Fibroblast of lung (primary cell): ENCODE measurements at places on chromosomes 16 and 17. TPM values are rescaled to one million over a fixed set of nuclear protein-coding genes. Genes with fewer than 3 reads are reported as not detected.
A peak's percentile ranks its signal among the peaks of the same experiment; 100 is the strongest.

CDK5RAP3 gene
- 57.1 and 58.1 TPM in 2 replicates for polyA plus RNA-seq

GRCh38 chr16:4200000-4200780, 41.7 kb downstream of the SRL start:
- peak; percentile 40 for DNase-seq

DNA sequence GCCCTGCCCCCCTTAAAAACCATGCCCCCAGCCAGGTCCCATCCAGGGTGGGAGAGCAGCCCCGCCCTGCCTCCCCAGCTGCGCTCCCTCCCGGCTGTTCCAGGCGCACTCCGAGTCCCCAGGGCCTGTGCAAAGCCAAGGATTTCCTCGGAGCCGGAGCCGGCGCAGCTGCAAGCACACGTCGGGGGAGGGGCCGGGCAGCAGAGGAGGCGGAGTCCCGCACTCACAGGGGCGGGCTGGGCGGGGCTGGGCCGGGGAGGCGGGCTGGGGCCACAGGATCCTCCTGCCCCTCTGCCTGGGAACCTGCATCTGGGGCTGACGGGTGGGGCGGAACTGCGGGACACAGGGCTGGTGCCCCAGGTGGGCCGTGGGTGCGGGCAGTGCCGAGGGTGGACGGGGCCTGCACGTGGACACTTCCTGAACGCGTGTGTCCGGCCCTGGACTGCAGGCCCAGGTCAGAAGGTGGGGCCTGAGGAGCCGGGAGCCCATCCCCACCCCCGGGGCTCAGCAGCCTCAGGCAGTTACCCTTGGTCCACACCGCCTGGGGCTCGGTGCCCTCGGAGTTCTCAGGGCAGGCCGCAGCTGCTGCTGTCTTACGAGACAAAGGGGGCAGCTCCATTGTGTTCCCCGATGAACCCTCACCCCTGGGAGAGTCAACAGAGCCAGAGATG, 24.0 kb upstream of the SSTR5 start:
- DNase-seq, result peak; percentile 17

DNA sequence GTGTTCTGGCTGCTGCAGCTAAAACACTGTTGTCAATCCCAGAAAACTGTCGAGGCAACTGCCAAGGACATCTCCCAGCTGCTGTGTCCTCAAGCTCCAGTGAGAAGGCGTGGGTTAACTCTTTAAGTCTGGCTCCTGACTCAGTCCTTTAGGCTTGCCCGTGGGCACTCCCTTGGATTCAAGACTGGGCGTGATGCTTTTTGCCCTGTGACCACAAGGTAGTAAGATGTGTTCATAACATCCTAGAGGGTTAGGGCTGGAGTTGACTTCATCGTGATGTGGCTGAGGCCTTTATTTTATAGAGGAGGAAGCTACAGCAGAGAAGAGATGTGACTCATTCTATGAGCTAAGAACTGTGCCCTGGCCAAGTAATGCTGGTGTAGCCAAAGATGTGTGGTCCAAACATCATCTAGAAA, 50.9 kb upstream of the TEKT3 start:
- DNase-seq, result peak; percentile 92

DNA sequence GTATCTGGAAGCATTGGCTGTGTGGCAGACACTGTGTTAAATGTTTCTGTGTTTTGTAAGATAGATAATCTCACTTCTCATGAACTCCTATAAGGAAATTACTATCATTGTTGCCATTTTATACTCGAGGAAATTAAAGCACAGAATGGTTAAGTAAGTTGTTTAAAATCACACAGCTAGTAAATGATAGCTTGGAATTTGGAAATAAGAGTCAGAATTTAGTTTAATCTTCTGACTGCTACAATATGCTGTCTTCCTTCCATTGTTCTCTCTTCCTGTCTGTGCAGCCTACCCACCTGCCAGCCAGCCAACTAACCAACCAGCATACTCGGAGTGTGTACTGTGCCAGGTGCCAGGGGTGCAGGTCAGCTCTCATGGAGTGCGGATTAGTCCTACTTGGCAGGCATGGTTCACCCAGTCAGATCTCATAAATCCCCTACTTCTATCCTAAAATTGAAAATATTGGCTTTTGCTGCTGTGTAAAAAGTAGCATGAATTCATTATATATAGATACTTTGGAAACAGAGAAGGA, 79.9 kb upstream of the LGALS9 start:
- no peak for DNase-seq

DNA sequence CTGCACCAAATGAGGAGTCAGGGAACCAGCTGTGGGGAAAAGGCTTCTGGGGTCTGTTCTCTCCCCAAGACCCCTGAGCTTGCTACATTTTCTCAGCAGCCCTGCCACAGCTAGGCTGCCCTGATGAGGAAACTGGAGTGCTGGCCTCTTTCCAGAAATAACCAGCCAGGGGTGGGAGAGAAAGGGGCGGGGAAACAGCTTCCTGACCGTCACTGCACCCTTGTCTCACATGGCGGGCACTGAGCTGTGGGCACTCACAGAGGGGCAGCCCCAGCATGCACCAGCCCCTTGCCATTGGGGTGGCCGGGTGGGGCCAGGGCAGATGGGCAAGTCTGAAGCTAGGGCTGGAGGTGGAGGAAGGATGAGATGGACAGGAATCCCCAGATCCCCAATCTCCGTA, 2.9 kb downstream of the SRL start:
- DNase-seq, result no peak

DNA sequence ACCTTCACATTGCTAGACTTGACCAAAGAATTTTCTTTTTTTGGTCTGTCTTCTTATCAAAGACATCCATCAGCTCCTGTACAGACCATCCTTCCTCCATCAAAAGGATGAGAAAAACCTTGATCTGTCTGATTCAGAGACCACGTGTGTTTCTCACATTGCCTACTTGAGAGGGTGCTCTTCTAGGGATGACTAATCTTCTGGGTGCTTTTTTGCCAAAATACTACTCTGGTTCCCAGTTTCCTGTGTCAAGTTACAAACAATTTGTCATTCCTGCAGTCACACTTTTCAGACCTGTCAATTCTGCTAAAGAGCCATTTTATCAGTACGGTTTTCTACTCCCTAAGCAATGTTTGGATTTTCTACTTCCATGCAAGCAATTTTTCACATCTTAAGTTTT, 492.2 kb downstream of the CDH11 start:
- DNase-seq, result peak; percentile 1

CACNG4 gene
- not detected in 2 replicates for polyA plus RNA-seq

XAF1 gene
- 3.2 and 3.5 TPM in 2 replicates for polyA plus RNA-seq

DNA sequence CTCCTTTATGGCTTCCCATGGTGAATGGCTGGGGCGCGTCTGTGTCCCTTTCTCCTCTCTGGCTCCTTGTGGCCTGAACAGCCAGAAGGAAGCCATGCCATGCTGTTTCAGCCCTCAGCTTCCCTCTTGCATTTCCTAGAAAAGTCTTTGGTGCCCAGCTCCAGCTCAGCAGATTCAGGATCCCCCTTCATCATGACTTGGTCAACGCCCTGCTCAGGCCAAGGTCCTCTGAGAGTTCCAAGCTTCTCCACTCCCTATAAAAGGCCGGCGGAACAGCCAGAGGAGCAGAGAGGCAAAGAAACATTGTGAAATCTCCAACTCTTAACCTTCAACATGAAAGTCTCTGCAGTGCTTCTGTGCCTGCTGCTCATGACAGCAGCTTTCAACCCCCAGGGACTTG, at the start of gene CCL13:
Gene CCL13 (plus strand): TSS at position 287 of the 400 bp plus-strand sequence. CDS start 47 bp downstream, at position 334.
- no peak for DNase-seq

EVI2B gene
- polyA plus RNA-seq, result 0.68 and 3.4 TPM in 2 replicates

PFN1 gene
- polyA plus RNA-seq, result 870 and 1,199 TPM in 2 replicates

GRCh38 chr17:77288115-77288619, 147.4 kb downstream of the SEC14L1 start:
- no peak for DNase-seq

DNA sequence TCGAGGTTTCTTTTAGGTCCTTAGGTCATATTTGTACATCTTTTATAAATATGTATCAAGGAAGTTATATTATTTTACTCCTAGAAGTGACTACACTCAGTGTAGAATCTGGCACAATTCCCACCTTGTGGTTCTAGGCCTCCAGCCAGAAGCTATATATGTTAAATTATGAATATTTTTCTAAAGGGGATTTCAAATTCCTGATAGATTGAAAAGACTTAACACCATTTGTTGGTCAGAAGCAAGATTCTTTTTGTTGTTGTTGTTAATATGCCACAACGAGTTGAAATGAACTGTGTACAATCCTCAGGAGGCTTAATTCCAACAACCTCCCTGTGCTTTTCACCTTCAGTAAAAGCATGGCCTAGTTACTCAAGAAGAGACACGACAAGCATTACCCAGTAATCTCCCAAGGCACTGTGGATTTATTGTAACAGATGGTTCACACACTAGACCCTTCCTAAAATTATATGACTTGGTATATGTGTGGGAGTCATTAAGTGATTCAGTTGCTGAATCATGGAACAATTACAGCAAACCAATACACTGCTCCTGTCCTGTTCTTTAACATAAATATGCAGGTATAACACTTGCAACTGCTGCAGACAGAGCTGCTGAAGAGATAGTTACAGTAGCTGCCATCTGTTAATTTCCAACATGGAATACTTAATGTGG, 964.4 kb upstream of the GOT2 start:
- peak; percentile 76 for DNase-seq

DNA sequence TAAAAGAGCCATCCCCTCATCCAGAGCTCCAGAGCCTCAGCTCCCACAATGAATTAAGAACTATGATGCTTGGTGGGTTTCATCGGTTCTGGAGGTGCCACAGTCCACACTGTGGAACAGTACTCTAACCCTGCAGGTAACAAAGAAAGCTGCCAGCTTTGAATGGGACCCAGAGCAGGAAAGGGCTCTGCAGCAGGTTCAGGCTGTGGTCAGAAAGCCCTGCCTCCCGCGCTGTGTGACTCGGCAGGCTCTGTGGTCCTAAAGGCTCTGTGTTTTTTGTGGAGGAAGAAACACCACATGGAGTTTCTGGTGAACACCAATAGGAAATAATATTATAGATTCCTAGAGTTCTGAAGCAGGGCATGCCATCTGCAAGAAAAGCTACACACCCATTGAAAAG, 32.5 kb downstream of the MRPS23 start:
- no peak for DNase-seq

DNA sequence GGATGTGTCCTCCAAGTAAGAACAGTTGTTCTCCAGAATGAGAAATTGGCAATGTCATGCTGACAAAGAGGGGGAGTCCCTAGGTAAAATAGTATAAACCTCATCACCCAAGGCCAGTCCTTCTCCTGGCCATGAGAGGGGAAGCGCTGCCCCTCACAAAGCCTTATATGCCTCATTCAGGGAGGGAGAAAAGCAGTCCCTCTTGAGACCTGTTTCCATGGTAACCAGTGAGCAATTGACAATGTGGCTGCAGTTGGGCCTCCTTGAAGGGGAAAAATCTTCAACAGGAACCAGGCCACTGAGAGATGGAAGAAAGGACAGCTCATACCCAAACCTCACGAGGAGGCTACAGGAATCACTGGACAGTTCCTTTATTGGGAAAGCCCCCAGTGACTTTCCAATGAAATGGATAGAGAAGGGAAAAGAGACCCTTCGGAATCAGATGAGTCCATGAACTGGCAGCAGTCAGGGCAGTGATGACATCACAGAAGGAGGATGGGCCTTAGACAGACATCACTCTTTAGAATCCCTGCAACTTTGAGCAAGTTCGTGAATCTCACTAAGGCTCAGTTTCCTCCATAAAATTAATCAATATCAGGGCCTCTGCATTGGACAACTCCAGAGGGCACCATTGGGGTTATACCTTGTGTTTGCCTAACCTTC, 275.7 kb downstream of the TOX3 start:
- DNase-seq, result no peak

DNA sequence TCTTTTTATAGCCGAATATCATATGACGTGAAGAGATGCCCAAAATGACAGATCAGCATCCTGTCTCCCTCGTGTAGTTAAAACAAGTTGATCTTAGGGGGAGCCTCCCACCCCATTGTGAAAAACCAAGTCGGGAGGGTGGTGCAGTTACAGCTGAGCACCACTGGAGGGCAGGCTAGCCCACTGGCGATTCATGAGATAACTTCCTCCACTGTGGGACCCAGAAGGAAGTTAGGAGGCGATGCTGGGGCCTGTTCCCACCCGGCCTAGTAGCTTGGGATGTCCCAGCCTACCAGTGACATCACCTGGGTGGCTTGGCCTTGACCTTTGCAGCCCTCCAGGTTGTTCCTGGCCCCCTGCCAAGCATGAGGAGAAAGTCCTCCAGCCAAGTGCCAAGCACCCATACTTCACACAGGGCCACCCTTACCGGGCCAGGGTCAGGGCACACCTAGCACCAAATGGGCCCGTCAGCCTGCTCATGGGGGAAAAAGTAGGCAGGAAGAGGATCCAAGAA, 8.1 kb upstream of the CPNE2 start:
- DNase-seq, result peak; percentile 54

DNA sequence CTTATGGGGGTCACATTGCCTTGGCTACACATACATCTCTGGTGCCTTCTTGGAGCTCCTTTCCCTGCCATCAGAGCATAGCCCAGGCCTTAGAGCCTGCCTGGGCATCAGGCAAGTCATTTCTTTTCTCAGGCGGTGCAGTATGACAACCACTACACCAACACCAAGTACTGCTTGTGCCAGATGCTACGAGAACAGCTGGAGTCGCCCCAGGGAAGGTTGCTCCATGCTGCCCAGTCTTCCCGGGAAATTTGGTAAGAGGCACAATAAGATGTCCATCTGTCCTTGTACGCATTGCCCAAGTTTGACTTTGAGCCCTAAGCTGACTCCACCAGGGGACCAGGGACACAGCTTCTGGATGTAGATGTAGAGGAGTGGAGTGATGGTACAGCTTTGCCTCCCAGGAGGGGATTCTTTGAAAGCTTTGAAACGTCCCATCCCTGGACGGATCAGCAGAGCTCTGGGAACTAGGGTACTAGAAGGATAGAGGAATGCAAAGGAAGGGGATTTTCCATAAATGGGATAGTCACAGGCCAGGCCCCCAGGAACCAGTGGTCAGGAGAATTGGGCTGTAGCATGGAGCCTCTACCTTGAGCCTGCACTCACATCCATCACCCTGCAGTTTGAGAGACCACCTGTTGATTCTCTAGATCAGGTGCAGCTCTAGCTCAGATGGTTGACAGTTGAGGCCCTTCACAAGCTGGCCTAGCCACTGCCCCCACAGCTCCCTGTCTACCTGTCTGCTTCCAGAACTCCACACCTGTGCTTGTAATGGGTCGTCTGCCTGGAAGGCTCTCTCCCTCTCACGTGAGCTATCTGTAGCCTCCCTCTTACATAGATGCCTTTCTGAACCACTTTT, 11.0 kb upstream of the NFATC3 start:
- no peak for DNase-seq

SPATA22 gene
- 0.33 and 0.63 TPM in 2 replicates for polyA plus RNA-seq

GRCh38 chr16:3837851-3838586, 42.5 kb downstream of the CREBBP start:
- no peak for DNase-seq

- no peak for DNase-seq
These were observed 114.7 kb downstream of the BCAS3 start for GRCh38 chr17:60792250-60792898.

GRCh38 chr16:10110552-10110951, 71.7 kb downstream of the GRIN2A start:
- no peak for DNase-seq

GRCh38 chr17:36136439-36136838, 32.8 kb downstream of the CCL4 start:
- no peak for DNase-seq

ACSM2A gene
- not detected in 2 replicates for polyA plus RNA-seq

GRCh38 chr17:39064374-39064773, 87.1 kb downstream of the PLXDC1 start:
- DNase-seq, result peak; percentile 73

- no peak for DNase-seq
These were observed 77.1 kb downstream of the MRM3 start for GRCh38 chr17:859061-859823.

ABCA3 gene
- polyA plus RNA-seq, result 1.7 and 3.2 TPM in 2 replicates

NTN1 gene
- 0.15 and 0.17 TPM in 2 replicates for polyA plus RNA-seq

NT5M gene
- 0.37 and 0.46 TPM in 2 replicates for polyA plus RNA-seq
